Sigmoid colon (tissue), 7 donors: ENCODE measurements at places on chromosomes 7 and 10. TPM values are rescaled to one million over a fixed set of nuclear protein-coding genes. Genes with fewer than 3 reads are reported as not detected.

GRCh38 chr7:142348100-142348499, 90.2 kb upstream of the PRSS58 start:
- no peaks in the 10 kb centered on the region for H3K27me3 ChIP-seq
- H3K36me3 ChIP-seq: no peaks in the 10 kb centered on the region
- H3K4me3 ChIP-seq: no peak overlapping the region
- DNase-seq: no peak

GRCh38 chr7:13466874-13467547, 522.5 kb downstream of the ETV1 start:
- no peak overlapping the region for H3K27ac ChIP-seq
- no peaks in the 10 kb centered on the region for H3K36me3 ChIP-seq
- H3K4me3 ChIP-seq: no peak overlapping the region
- DNase-seq: no peak
- no peaks in the 10 kb centered on the region for H3K4me1 ChIP-seq

- DNase-seq: no peak
- no peaks in the 10 kb centered on the region for H3K36me3 ChIP-seq
- no peak overlapping the region for H3K27ac ChIP-seq
- H3K27me3 ChIP-seq: no peaks in the 10 kb centered on the region
- H3K4me3 ChIP-seq: no peak overlapping the region
These were observed 205.2 kb downstream of the GRM8 start for GRCh38 chr7:127047521-127047920.

DNA sequence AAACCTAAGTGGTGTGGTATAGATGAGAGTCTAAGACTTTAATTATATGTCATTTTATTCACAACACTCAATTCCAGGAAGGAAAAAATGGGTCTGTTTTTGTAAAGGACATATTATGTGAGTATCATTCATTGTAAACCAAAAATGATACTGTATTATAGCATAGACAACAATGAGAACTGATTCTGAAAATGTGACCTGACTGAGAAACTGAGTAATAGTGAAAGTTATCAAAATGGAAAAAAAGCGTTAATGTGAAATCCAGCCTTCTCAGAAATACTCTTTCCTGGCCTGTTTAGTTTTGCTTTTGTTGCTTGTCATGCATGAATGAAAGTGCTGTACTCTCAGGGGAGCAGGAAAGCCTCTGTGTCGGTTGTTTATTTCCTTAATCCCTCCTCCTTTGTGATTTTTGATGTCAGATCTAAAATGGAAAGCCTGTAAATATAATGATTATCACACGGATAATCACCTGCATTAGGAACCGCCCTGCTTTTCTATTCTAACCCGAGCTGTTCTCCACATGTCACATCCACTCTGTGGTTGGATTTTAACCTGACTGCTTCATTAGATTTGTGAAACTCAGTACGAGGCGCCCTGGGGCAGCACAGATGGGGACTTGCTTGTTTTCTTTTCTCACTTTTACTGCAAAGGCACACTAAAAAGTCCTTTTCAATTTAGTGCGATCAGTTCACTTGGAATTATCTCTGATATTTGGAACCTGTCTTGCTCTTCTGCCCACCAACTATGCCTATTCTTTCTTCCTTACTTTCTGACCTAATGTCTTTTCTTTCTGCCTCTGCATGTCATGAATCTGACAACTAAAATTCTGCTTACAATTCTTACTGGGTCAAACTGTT, 240.9 kb upstream of the KAT6B start:
- H3K36me3 ChIP-seq: no peaks in the 10 kb centered on the region
- no peaks in the 10 kb centered on the region for H3K27me3 ChIP-seq
- DNase-seq: no peak
- peak overlapping the region; percentile 67 for H3K27ac ChIP-seq

GRCh38 chr7:36710186-36710791, 14.0 kb downstream of the AOAH start:
- H3K4me3 ChIP-seq: no peak overlapping the region
- no peaks in the 10 kb centered on the region for H3K4me1 ChIP-seq
- H3K27ac ChIP-seq: no peak overlapping the region
- DNase-seq: no peak

- H3K36me3 ChIP-seq: no peaks in the 10 kb centered on the region
- H3K4me3 ChIP-seq: no peak overlapping the region
- H3K4me1 ChIP-seq: peaks cover 8% of the 10 kb centered on the region
- no peaks in the 10 kb centered on the region for H3K27me3 ChIP-seq
- peak overlapping the region; percentile 13 for H3K27ac ChIP-seq
These were observed 185.5 kb downstream of the ZNF365 start for GRCh38 chr10:62559481-62560200.

DNA sequence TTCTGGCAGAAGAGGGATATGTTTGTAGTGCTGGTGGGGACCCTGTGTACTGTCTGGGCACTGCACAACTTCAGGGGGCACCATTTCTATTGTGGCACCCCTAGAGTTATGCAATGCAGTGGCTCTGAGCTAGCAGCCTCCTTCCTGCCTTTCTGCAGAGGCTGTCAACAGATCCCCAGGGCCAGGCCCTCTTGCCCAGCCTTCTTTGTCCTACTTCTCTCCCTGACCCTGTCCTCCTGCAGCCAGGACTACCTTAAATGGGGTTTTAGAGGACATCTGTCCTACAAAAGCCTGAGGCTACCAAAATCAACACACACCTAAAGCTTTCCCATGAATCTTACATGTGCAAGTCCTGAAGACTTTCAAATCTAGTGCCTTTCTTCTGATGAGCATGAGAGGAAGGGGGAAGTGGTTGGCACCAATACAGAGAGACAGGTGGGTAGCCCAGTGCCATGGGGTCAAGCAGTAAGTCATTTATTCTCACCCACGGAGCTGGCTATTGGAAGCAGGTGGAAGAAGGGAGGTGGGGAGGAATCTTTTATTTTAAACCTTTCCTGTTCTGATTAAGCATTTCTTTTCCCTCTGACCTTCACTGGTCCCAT, 2.4 kb downstream of the SPOCK2 start:
- H3K4me1 ChIP-seq: peaks cover 21% of the 10 kb centered on the region
- H3K4me3 ChIP-seq: no peak overlapping the region
- no peaks in the 10 kb centered on the region for H3K36me3 ChIP-seq
- H3K27ac ChIP-seq: no peak overlapping the region

GRCh38 chr7:73515178-73515577, 6.9 kb downstream of the BAZ1B start:
- H3K27me3 ChIP-seq: no peaks in the 10 kb centered on the region
- H3K4me1 ChIP-seq: no peaks in the 10 kb centered on the region
- H3K27ac ChIP-seq: no peak overlapping the region
- H3K4me3 ChIP-seq: no peak overlapping the region

- H3K4me1 ChIP-seq: no peaks in the 10 kb centered on the region
- H3K36me3 ChIP-seq: no peaks in the 10 kb centered on the region
- H3K27ac ChIP-seq: no peak overlapping the region
- H3K27me3 ChIP-seq: no peaks in the 10 kb centered on the region
- DNase-seq: no peak
These were observed 275.9 kb downstream of the TCF7L2 start for GRCh38 chr10:113225903-113226302.

DNA sequence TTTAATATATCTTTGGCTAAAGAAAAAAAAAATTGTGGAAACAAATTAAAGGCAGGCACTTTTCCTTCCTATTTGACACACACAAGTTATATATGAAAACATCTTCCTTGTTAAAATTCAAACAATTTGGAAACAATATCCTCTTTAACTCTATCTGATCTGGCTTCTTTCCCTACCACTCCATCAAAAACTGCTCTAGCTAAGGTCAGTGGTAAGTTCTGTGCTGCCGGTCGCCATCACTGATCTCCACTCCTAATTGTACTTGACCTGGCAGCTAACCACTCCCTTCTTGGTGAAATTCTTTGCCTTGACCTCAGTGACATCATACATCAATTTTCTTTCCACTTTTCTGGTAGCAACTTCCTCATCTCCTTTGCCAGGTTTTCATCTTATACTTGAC, 47.9 kb upstream of the MRLN start:
- H3K4me3 ChIP-seq: no peak overlapping the region
- H3K27me3 ChIP-seq: no peaks in the 10 kb centered on the region
- H3K36me3 ChIP-seq: peaks cover 40% of the 10 kb centered on the region
- no peaks in the 10 kb centered on the region for H3K4me1 ChIP-seq

- no peak overlapping the region for H3K4me3 ChIP-seq
These were observed 16.2 kb upstream of the DNAJB6 start for GRCh38 chr7:157320608-157320980.

- H3K36me3 ChIP-seq: no peaks in the 10 kb centered on the region
- H3K4me1 ChIP-seq: no peaks in the 10 kb centered on the region
- no peak for DNase-seq
- H3K27me3 ChIP-seq: no peaks in the 10 kb centered on the region
- H3K4me3 ChIP-seq: no peak overlapping the region
- H3K27ac ChIP-seq: no peak overlapping the region
These were observed 18.8 kb downstream of the REEP3 start for GRCh38 chr10:63539994-63540393.

DNA sequence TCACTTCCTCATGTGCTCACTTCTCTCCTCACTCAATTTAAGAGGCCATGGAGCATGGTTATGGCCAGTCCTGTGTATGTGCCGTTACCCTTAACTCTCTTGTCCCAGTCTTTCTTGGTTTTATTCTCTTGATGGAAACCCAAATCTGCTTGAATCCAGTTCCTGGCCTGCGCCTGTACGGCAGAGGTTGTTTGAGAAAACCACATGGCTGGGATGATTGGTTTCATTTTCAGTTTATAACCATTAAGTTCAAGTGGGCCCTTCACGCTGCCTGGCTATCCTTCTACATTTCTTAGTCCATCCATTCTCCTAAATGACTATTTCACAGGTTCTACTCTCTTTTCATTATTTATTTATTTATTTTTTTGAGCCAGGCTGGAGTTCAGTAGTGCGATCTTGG, 1.6 kb upstream of the ZNF239 start:
- H3K27ac ChIP-seq: no peak overlapping the region
- no peak overlapping the region for H3K4me3 ChIP-seq
- DNase-seq: no peak
- no peaks in the 10 kb centered on the region for H3K27me3 ChIP-seq
- H3K4me1 ChIP-seq: peaks cover 10% of the 10 kb centered on the region
- no peaks in the 10 kb centered on the region for H3K36me3 ChIP-seq

DNA sequence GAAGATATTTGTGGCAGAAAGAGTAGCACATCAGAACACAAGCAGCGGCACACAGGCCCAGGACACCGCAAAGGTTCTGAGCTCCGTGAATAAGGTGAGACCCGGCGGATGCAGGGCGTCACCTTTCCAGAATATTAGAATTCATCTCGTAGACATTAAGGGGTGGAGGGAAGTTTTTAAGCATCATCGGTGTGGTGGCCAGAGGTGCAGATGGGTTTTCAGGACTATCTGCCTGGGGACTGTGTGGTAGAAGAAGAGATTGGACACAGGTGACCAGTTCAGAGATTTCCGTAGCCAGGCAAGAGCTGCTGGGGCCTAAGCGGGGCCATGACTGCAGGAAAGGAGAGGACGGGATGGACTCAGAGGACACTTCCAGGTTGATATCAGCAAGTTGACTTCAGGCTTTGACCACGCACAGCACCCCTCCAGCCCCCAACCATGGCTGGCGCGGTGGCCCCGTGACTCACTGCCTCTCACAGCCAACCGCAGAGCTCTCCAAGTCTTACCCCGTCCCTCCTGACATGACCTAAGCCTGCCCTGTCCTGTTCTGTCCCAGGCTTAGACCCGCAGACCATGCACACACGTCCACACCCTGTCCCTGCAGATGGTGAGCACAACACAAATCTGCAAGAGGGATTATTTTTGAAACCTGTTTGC, 97.2 kb downstream of the OAT start:
- no peaks in the 10 kb centered on the region for H3K36me3 ChIP-seq
- no peak overlapping the region for H3K4me3 ChIP-seq
- DNase-seq: peak; percentile 29
- H3K27ac ChIP-seq: no peak overlapping the region

- no peak overlapping the region for H3K4me3 ChIP-seq
- no peak overlapping the region for H3K27ac ChIP-seq
- H3K36me3 ChIP-seq: no peaks in the 10 kb centered on the region
These were observed 326.2 kb upstream of the AUTS2 start for GRCh38 chr7:69272101-69272500.

GRCh38 chr7:6154542-6155404, 117.7 kb downstream of the CYTH3 start:
- H3K4me3 ChIP-seq: no peak overlapping the region
- H3K27ac ChIP-seq: no peak overlapping the region
- H3K27me3 ChIP-seq: no peaks in the 10 kb centered on the region
- peaks cover 37% of the 10 kb centered on the region for H3K36me3 ChIP-seq

- H3K27me3 ChIP-seq: no peaks in the 10 kb centered on the region
- H3K4me3 ChIP-seq: no peak overlapping the region
- no peak overlapping the region for H3K27ac ChIP-seq
These were observed 61.0 kb downstream of the DOCK4 start for GRCh38 chr7:112145206-112145605.

DNA sequence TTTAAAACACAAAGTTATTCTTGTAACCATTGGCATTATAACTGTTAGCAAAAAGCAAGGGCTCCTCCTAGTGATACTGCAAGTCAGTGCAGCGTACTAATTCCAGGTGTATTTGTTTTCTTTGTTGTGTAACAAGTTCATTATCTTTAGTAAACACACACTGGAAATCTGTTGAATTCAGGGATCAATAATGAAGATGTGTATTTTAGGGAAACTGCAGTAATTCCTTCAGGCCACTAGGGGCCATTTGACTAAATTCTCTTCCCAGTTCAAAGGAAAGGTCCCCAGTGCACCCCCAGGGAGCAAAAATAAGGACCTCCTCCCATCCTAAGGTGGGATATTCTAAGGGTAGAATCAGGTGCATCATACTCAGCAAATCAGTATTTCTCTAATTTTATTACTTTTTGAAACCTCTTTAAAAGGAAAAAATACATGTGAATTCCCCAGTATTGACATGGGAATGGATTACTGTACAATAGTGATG, 158.6 kb upstream of the LYZL1 start:
- DNase-seq: no peak
- no peak overlapping the region for H3K4me3 ChIP-seq
- H3K27me3 ChIP-seq: no peaks in the 10 kb centered on the region
- no peaks in the 10 kb centered on the region for H3K4me1 ChIP-seq

GRCh38 chr7:79683185-79683890, 229.9 kb upstream of the MAGI2 start:
- H3K27me3 ChIP-seq: no peaks in the 10 kb centered on the region
- H3K36me3 ChIP-seq: no peaks in the 10 kb centered on the region
- H3K4me1 ChIP-seq: no peaks in the 10 kb centered on the region
- no peak for DNase-seq
- H3K4me3 ChIP-seq: no peak overlapping the region
- H3K27ac ChIP-seq: no peak overlapping the region

GRCh38 chr7:85750454-85750949, 563.6 kb upstream of the SEMA3D start:
- no peaks in the 10 kb centered on the region for H3K4me1 ChIP-seq
- H3K4me3 ChIP-seq: no peak overlapping the region
- no peak overlapping the region for H3K27ac ChIP-seq

- no peaks in the 10 kb centered on the region for H3K36me3 ChIP-seq
- H3K4me3 ChIP-seq: no peak overlapping the region
- no peaks in the 10 kb centered on the region for H3K4me1 ChIP-seq
- no peaks in the 10 kb centered on the region for H3K27me3 ChIP-seq
These were observed 39.8 kb upstream of the C10orf67 start for GRCh38 chr10:23384364-23384763.

Gene ERVW-1
- not detected for total RNA-seq

Gene TEX47
- total RNA-seq: not detected

Gene CFAP58
- total RNA-seq: 0.66 TPM

Gene MSMB
- not detected for total RNA-seq

Gene SLC29A4
- total RNA-seq: 0.33 TPM

Gene AKR1D1
- total RNA-seq: not detected

Gene AKR1B15
- total RNA-seq: not detected
